ENCODE measurements at places on chromosomes 12 and 14. TPM values are rescaled to one million over a fixed set of nuclear protein-coding genes. Genes with fewer than 3 reads are reported as not detected.

- no peak for DNase-seq
These were observed 50.9 kb upstream of the TRAF3 start for GRCh38 chr14:102726191-102726949.

DNA sequence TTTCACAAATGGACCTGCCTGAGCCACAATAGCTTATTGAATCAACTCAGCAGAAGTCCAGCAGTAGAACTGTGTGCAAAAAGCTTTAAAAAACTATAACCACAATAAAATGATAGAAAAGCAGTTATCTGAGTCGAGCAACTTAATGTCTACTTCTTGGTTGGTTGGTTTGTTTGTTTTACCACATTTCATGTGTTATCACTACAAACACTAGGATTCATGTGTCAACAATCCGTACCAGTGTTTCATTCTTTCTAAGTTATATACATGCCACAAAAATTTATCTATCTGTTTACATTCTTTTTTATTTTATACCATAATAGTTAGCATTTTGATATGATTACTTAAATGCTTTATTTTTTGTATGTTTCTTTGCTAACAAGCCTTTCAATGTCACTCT lies 339.0 kb downstream of the KCNH5 start:
- DNase-seq: no peak

GRCh38 chr12:3624273-3624672 lies 128.6 kb downstream of the CRACR2A start:
- DNase-seq: no peak

DNA sequence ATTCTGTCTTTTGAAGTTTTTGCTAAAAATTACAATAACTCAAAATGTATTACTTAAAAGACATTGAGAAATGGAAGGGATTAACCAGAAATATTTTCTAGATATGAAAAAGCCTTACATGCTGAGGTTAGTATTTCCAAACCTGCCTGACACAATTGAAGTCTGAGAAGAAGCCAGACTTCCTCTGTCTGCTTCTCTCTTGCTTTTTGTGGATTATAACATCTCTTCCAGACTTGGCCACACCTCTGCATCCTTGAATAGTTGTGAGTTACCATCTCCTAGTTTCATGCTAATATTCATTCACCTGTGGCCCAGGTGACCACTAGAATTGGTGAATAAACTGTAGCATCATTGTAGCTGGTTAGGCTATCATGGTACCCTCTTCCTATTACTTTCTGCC lies 497.6 kb downstream of the SLC16A7 start:
- DNase-seq: no peak

DNA sequence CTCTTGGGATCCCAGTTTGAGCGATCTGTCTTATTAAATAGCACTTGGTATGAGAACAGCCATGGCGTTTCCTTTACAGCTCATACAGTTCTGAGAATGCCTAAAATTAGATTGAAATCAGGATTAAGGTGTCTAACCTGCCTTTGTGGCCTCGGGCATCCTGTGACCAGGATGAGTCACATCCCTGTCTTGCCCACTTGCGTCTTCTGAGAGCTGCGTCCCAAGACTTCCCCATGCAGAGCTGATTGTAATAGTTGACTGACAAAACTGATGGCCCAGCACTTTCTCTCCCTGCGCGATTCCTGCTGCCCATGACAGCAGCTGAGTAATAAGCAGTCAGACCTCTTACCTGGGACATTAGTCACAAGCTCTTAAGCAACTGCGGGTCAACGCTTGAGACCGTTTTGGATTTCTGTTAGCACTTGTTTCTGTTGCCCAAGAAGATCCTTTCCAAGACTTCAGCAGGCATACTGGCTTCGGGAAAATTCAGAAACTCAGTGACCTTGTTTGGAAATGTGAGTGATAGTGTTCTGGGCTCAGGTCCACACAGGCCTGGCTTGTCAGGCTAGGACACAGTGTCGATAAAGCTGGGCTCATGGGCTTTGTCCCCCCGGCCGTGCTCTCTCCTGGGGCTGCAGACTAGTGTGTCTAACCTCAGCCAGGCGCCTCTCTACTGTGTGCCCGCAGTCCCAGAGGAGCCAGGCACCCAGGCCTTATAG lies 169.9 kb upstream of the HIF1A start:
- DNase-seq: no peak

GPR137C gene
- polyA plus RNA-seq: 3.9 TPM

GRCh38 chr14:33962016-33962415 lies 11.1 kb upstream of the EGLN3 start:
- no peak for DNase-seq

- DNase-seq: no peak
These were observed 10.2 kb upstream of the RNASE10 start for GRCh38 chr14:20494935-20495766.

- DNase-seq: no peak
These were observed 65.8 kb downstream of the GALNT16 start for GRCh38 chr14:69325646-69326265.

- DNase-seq: no peak
These were observed 3.6 kb downstream of the SPRING1 start for GRCh38 chr12:116734156-116734768.

KRT74 gene
- not detected for polyA plus RNA-seq

DBX2 gene
- 0.24 TPM for polyA plus RNA-seq
